ENCODE measurements at places on chromosomes 7 and 10.

- no peak for DNase-seq
Measured at GRCh38 chr7:21967598-21968003, 21.9 kb upstream of the CDCA7L start.

GRCh38 chr10:63537536-63537935 is 16.3 kb downstream of the REEP3 start:
- no peak for DNase-seq

DNA sequence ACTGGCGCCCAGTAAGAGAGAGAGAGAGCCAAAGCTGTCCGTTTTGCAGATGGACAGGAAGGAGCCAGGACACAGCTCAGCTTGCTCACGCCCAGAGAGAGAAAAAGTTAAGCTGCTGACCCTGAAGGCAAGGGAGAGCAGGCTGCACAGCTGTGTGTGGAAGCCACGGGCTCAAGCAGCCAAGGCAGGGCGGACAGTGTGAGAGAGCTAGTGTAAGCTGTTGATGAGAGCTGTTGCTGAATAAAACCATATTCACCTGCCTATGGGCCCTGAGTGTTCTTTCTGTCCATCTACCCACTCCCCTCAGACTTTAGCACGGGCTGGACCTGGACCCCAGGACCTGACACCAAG is 5.4 kb downstream of the INMT start:
- no peak for DNase-seq

- no peak for DNase-seq
Measured at GRCh38 chr7:50416527-50417182, 33.5 kb downstream of the FIGNL1 start.

- no peak for DNase-seq
Measured at GRCh38 chr7:140060788-140061606, 1.8 kb downstream of the PARP12 start.

- DNase-seq: no peak
Measured at GRCh38 chr7:159120540-159120919, 24.1 kb downstream of the VIPR2 start.

DNA sequence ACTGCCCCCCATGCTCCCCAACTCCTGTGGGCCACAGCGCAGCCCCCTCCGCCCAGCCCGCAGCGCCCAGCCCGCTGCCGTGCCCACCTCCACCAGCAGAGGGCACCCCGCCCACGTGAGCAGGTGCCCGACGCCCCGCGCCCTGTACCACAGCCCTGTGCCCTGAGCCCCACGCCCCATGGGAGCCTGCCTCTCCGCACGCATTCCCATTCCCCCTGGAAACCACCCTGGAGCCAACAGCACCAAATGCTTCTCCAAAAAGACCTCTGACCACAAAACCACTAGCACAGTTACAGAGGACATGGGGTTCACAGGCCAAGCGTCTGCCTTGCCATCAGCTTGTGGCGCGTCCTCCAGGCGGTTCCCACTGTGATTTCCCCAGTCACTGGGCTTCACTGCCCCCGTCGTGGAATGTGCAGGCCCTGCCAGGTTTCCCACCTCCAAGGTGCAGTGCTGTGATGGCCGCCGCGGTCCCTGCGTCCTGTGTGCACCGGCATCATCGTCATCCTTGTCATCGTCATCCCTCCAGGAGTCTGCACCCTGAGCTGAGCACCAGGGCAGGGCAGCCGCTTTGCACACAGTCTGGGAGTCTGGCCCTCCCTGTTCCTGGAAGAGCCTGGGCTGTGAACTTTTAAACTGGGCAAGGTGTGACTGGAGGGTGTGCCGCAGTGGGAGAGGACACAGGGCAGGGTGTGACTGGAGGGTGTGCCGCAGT is 61.7 kb downstream of the PWWP2B start:
- DNase-seq: no peak

DNA sequence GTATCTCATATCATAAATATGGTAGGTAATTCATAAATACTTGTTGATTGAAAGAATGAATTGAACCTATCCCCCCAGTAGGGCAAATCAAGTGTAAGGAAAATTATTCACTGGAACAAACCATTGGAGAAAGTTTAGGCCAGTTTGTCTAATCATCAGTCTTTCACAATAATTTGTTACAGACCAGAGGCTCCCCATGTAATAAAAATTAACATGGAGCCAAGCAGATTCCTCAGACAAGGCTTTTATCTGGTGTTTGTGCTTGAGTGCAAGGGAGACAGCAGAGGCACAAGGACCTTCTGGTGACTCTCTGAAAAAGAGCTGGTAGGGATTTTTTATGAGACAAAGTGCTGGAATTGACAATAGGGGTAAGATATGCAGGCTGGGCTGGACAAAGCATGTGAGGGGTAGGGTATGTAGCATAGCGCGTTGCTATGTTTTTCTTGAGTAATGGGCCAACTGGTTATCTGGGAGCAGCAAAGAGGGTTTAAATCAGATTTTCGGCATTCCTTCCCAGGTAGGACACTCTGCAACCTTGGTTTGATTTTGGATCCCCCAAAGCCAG is 7.8 kb upstream of the PANK1 start:
- no peak for DNase-seq

- DNase-seq: no peak
Measured at GRCh38 chr10:20846263-20846662, 50.8 kb downstream of the NEBL start.

GRCh38 chr7:131737746-131738465 is 181.5 kb upstream of the PODXL start:
- DNase-seq: no peak

DNA sequence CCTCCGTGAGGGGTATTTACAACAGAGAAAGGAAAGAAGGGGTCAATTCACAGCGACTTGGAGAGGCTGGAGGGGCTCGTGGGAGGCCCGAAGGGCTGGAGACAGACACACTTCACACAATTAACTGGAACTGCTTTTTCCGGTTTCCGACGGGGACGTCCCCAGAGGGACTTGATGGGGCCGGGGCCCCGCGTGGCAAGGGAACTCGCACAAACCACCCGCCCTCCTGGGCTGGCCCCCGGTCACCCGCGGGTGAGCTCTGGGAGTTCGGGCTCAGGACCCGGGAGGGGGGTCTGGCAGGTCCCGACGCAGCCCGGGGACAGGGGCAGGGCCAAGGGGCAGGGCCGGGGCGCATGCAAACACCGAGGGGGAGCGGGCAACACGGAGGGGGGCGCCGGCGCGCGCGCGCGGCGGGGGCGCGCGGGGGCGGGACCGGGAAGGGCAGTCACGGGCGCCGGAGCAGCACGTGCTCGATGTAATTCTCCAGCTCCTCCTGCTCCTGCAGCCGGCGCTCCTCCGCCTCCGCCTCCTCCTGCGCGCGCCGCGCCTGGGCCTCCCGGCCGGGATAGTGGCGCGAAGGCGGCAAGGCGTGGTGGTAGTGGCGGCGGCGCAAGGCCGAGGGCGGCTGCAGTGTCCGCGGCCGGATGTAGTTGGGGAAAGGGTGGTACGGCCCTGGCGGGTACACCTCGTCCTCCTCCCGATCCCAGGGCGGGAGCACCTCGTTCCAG is 2.7 kb downstream of the VGF start:
- no peak for DNase-seq

DNA sequence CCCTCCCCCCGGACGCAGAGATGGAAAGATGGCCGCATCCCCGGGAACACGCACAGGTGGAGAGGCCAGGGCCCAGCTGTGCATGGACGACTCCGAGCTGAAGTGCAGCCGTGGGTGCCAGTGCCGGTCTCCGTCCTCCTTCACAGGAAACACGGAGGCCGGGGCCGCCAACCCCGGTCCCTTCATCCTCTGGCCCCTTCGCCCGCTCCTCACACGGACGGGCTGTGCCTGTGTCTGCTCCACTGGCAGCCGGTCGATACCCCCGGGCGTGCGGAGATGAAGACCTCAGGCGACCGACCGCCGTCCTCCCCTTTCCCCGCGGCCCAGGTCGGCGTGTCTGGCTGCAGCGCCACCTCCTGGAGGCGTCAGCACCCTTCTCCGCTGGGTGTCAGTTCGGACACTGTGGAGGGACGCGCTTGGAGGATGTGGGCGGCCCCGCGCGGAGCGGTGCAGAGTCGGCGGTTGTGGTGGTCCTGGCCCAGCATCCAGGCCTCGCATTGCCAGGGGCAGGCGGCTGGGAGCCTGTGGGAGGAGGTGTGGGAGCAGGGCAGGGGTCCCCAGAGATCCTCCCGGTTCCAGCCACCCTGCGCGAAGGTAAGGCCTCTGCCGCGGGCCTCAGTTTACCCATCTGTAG is 9.9 kb downstream of the ZNF511 start:
- no peak for DNase-seq

- DNase-seq: no peak
Measured at GRCh38 chr7:5594616-5595544, 171.2 kb upstream of the TNRC18 start.

DNA sequence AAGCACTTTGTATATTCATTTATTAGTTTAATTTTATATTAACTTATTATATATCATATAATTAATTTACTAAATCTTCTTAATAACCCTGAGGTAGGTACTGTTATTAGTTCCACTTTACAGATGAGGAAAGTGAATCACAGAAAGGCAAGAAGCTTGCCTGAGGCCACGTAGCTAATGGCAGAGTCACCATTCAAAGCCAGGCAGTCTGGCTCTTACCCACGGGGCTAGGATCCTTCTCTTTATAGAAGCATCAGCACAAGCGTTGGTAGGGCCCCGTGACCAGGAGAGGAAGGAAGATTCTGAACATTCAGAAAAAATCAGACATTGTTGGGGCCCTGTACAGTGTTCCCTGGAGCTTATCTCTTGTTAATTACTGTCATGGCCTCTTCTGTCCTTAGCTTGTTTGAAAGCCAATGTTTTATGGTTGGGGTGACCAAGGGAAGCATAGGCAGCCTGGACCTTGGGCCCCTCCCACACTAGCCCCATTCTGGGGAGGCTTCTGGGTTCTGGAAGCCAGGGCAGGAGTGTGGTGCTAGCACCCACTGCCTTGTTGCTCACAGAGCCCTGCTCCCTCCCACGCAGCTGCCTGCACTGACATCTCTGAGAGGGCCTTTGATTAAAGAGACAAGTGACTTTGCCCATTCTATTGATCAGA is 31.1 kb upstream of the SLF2 start:
- DNase-seq: no peak

DNA sequence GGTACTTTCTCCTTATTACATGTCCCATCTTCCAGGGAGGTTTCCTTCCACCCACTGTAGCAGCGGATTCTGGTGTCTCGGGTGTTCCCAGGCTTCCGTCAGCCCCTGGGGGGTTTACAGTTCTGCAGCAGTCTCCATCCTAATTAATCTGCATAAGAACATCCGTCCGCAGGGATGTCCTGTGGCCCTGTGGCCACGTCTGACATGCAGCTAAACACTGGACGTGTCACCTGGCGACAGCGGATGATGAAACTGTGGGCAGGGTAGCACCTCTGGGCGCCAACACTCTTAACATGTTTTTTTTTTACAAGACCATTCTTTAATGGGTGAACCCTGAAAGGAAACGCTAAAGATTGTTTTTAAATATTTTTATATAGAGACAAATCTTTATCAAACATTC is 58.2 kb downstream of the DIP2C start:
- DNase-seq: no peak

- no peak for DNase-seq
Measured at GRCh38 chr7:157627646-157628045, 290.8 kb downstream of the DNAJB6 start.
